Progenitor cell of endocrine pancreas (in vitro differentiated cells): ENCODE measurements at places on chromosomes 3 and 15. TPM values are rescaled to one million over a fixed set of nuclear protein-coding genes. Genes with fewer than 3 reads are reported as not detected.

DNA sequence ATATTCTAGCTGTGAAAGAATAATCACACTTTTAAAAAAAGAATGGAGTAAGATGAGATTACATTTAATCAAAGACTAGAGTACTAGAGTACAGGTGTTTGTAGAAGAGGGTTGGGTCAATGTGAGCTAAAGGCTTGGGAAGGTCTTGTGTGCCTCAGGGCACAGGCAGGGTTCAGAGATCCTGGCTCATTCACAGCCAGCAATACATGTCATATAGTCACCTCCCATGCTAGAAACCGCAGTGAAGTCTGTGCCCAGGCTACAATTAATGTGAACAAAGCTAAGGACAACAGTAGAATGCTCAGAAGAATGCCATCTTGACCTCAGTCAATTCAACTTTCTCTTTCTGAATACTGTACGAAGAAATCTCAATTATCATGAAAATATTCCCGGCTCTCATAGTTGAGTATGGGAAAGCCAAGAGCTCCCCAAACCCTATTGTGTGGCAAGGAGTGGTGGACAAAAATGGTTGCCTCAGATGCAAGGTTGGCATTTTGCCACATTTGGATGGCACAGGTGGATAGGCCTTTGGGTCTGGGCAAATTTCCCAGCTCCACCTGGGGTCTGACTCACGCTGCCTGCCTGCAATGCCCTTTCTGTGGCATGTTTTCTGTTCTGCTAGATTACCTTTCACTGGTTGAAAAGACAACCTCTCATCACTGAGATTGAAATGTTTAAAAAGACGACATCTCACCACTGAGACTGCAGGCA is 70.2 kb downstream of the NMD3 start:
- no peaks in the 10 kb centered on the region for H3K36me3 ChIP-seq
- no peak overlapping the region for H3K4me3 ChIP-seq
- H3K4me1 ChIP-seq, result no peaks in the 10 kb centered on the region
- no peak for DNase-seq
- H3K27ac ChIP-seq, result no peak overlapping the region

Gene IL20RB
- 0.62 and 1.7 TPM in 2 replicates for total RNA-seq

GRCh38 chr3:140315955-140316354 is 361.9 kb upstream of the TRIM42 start:
- H3K4me3 ChIP-seq, result no peak overlapping the region
- no peak for DNase-seq
- no peaks in the 10 kb centered on the region for H3K4me1 ChIP-seq
- no peaks in the 10 kb centered on the region for H3K36me3 ChIP-seq

- no peak overlapping the region for H3K27ac ChIP-seq
- H3K4me1 ChIP-seq, result no peaks in the 10 kb centered on the region
- H3K36me3 ChIP-seq, result no peaks in the 10 kb centered on the region
Measured at GRCh38 chr15:80266113-80266512, 14.1 kb upstream of the CTXND1 start.

DNA sequence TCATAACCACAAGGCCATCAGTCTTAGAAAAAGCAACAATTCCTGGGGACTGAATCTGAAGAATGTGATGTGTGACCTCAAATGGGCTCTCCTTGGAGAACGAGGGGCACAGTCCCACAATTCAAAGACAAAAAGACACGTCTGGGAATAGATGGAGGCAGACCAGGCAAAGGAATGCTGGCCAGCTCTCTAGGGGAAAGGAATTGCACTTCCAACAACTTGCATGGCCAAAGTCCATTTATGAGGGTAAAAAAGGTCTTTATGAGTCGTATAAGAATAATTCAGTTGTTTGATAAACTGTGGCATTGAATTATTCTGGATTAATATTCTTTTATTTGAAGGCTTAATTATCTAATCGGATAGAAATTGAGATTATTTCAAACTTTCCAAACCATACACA is 180.5 kb upstream of the FEZF2 start:
- no peaks in the 10 kb centered on the region for H3K27me3 ChIP-seq
- H3K4me1 ChIP-seq, result no peaks in the 10 kb centered on the region
- H3K36me3 ChIP-seq, result peaks cover 6% of the 10 kb centered on the region
- no peak overlapping the region for H3K27ac ChIP-seq
- no peak for DNase-seq
- H3K4me3 ChIP-seq, result no peak overlapping the region
